ENCODE measurements at places on chromosomes 1 and 21.

DNA sequence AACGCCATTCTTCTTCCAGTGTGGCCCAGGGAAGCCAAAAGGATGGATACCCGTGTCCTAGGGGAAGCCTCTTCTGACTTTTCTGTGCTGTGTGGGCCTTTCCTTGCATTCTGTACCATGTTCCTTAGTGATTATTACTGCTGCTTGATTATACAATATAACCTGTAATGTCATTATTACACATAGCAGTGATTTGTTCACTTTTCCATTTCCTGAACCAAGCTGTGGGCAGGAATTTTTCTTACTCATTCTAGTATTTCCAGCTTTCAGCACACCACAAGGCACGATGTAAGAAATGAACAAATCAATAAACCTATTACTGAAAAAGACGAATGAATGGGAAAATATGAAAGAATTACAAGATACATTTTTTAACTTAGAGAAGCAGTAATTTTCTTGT is 8.4 kb upstream of the USP33 start:
- DNase-seq, result no peak

DNA sequence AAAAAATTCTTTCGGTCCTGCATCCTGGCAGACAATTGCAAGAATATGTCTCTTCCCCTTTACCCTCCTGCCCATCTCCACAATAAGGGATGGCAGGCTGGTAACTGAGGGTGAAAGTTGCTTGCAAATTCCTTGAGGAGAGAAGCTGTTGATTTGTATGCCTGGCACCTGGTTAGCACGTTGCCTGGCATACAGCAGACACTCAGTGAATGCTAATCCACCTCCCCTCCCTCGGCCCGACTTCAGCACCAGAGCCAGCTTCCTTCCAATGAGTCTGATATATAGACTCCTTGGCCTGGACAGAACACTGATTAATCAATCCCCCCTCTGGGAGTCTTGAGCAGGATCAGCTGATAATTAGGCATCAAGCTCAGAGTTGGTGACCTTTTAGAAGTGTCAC is 39.1 kb downstream of the KCNC4 start:
- no peak for DNase-seq

DNA sequence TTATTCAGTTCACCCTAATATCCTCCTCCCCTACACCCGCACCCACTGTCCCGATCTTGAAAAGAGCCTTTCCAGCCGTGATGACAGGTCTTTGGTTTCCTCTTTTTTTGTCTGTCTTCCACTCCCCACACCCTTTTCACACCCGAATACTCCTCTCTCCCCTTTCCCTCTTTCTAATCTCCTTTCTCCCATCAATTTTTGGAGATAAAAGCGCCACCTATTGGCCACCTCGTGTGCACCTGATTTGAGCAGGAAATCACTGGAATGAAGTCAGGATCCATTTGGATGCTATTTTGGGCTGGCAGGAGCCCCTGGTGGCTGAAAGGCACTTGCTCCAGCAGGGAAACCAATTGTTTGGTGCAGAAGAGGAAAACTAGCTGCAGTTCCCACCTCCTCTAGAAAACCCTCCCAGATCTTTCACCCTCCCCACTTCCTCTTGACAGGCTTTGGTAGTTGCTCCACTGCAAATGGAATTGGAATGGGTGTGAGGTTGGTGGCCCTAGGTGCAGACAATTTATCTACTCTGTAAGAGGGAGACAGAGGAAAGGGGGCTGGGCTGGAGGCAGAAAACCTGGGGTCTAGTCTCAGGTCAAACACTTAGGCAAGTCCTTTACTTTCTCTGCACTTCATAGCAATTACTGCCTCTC is 8.4 kb downstream of the FOXE3 start:
- peak; percentile 13 for DNase-seq

DNA sequence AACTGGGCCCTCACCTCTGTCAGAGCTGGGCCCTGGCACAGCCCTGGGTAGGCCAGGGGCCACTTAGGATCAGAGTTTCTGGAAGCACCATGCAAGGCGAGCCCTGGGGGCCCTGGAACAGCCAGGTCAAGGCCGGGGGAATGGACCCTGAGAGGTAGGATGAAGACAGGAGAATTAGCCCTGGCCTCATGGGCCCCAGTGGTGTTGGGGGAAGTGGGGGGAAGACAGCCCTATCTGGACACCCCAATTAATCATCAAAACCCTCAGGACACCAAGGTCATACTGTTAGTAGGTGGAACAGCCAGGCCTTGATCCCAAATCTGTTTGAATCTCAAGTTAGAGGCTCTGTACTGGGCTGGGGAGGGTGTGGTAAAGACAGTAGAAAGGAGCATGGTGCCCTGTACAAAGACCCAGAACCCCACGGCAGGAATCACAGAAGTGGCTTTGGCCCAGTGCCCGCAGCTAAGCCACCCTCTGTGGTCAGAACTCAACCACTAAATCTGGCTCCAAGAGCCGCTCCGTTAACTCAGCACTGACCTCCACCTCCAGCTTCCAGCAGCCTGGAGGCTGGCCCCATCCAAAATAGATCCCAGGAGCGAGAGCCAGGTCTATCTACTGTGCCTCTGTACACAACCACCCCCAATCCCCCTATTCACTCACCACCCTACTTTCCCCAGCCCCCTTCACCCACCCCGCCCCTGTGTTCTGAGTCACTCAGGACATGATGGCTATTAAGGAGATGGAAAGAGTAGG is 14.0 kb upstream of the TRIM63 start:
- DNase-seq, result peak; percentile 5

DNA sequence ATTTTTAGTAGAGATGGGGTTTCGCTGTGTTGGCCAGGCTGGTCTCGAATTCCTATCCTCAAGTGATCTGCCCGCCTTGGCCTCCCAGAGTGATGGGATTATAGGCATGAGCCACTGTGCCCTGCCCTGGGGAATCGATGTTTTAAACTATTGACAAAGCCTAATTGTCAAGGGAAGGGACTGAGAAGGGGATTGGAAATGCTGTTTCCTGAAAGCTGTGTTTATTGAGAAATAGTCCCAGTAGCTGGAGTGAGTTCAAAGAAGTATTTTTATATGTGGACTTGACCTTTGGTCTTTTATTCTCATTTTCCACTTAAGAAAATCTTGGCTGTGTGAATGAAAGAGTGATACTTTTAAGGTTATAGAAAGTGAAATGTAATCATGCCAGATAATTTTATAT is 47.5 kb downstream of the KIF1B start:
- no peak for DNase-seq

- no peak for DNase-seq
Observed at GRCh38 chr1:184986250-184986649, 11.9 kb upstream of the NIBAN1 start.

DNA sequence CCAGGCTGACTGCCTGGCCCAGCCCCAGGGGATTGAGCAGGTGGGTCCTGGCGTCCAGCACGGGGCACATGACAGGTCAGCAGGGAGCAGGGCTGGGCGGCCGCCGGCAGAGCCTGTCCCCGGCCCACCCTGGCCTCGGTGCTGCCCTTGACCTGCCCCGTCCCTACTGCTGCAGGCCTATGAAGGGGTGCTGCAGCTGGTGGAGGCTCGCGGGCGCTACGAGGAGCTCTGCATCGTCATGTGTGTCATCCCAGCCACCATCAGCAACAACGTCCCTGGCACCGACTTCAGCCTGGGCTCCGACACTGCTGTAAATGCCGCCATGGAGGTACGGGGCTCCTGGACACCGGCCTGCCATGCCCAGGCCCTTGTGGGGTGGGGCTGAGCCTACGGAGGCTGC is 15.6 kb downstream of the CFAP410 start:
- DNase-seq, result no peak

DNA sequence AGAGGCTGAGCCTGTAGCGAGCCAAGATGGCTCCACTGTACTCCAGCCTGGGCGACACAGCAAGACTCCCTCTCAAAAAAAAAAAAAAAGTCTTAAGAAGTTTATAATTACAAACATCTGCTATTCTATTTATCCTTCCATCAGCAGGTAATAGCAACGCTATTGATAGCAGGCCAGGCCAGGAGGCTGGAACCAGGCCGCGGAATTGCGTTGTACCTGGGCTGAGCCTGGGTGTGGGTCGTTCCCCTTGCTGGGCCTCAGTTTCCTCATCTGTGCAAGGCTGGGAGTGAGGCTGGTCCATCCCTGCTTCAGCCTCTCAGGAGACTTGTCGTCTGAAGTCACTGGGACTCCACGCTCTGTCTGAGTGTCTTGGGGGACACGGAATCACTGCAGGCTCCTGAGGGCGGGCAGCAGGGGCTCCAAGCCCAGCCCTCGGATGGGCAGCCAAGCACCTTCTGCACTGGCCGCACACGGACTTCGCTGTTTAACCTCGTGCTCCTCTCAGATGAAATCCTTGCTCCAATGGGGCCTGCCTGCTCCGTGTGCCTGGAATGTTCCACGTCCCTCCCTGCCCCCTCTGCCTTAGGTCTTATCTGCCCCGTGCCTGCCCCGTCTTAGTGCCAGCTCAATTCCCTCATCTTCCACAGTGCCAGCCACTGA is 103.9 kb upstream of the C1orf174 start:
- DNase-seq, result no peak

DNA sequence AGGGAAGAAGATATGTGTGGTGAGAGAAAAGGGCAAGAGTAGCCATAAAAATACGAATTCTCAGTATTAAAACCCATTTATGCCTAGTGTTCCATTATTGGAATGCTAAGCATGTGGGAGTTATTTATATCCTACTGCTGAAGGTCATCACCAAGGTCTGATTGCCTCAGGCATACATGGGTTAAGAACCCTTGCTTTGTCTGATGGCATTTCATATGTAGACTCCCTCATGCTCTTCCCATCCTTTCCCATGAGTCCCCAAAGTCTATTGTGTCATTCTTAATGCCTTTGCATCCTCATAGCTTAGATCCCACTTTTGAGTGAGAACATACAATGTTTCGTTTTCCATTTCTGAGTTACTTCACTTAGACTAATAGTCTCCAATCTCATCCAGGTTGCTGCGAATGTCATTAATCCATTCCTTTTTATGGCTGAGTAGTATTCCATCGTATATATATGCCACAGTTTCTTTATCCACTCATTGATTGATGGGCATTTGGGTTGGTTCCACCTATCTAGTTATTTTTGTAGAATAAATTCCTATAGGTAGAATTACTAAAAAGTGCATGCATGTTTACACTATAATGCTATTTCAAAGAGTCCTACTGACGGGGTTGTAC is 172.5 kb downstream of the DYRK1A start:
- DNase-seq, result no peak

DNA sequence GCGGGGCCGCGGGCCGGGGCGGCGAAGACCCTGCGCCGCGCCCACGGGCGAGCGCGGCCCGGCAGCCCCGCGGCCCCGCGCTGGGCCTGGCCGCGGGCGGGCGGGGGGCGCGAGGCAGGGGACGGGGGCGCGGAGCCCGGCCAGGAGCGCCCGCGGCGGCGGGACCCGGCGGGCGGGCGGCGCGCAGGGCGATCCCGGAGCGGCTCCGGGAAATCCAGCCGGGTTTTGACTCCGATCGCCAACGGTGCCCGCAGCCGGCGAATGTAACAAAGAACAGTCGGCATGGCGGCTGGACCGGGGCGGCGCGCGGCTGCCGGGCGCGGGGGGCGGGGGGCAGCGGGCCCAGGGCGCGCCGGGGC is 334 bp downstream of the PRDM15 start:
- peak; percentile 43 for DNase-seq

All from MV-4-11 (cell line).